ENCODE measurements at places on chromosomes 2 and 18.

DNA sequence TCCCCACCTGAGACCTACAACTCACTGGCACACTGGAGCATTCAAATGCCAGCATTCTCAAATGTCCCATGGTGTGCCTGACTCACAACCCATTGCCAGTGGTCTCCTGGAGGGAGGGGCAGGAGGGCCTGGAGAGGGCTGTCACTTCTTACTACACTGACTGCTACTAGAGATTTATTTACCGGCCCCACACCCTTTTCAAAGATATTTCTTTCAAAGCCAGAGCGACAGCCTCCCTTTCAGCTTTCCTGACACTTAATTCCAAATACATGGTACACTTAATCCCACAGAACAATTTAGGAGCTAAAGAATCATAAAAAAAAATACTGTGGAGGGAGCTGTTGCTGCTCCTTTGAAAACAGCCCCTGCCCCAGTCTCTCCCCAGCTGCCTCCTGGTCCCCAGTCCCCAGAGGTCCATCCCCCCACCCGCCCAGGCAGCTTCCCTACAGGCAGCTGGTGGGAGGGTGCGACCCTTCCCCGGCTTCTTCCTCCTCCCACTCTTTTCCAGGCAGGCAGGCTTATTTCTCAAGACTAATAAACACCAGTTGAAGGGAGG is 129.1 kb upstream of the SMAD2 start:
- DNase-seq = no peak

- no peak for DNase-seq
These were observed 41.0 kb downstream of the KIDINS220 start for GRCh38 chr2:8796315-8796848.

GRCh38 chr18:55539240-55539639 is 48.8 kb downstream of the TCF4 start:
- DNase-seq = no peak

GRCh38 chr2:120951693-120952092 is 216.0 kb downstream of the GLI2 start:
- no peak for DNase-seq

GRCh38 chr2:168459256-168459655 is 3.2 kb downstream of the CERS6 start:
- no peak for DNase-seq

DNA sequence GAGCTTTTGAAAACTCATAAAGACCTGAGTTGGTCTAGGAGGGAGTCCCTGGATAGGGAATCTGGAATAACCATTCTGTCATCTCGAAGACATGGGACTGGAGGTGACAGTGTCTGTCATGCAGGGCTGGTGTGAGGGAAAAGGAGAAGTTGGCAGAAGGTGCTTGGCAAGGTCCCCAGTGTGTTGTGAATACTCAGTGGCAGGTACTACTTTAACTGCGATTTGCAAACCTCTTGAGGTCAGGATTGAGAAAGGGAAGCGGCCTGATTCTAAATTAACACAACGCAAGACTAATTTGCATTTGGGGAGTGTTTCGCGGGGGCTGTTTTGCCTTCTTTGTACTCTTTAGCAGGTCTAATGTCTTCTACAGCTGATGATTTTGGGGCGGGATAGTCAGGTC is 77.0 kb upstream of the TMEM200C start:
- DNase-seq = no peak

DNA sequence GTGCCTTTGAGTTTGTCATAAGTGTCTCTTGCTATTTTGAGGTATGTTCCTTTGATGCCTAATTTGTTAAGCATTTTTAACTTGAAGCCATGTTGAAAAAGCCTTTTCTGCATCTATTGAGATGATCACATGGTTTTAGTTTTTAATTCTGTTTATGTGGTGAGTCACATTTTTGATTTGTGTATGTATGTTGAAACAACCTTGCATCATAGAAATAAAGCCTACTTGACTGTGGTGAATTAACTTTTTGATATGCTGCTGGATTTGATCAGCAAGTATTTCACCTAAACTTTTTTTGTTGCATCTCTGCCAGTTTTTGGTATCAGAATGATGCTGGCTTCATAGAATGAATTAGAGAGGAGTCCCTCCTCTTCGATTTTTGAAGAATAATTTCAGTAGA is 469.7 kb downstream of the CDH2 start:
- no peak for DNase-seq

DNA sequence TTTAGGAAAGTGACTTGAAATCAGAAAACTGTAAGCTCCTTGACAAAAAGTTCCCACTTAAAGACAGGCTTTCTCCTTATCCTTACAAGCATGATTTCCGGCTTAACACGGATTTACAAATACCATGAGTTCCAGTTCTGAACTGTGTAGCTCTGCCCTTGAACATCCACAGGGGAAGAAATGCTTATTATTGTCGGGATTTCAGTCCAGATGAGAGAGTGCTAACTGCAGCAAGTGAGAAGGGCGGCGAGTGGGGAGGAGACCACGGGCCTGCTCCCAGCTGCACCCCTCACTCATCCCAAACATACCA is 73.1 kb downstream of the LRRC30 start:
- no peak for DNase-seq

DNA sequence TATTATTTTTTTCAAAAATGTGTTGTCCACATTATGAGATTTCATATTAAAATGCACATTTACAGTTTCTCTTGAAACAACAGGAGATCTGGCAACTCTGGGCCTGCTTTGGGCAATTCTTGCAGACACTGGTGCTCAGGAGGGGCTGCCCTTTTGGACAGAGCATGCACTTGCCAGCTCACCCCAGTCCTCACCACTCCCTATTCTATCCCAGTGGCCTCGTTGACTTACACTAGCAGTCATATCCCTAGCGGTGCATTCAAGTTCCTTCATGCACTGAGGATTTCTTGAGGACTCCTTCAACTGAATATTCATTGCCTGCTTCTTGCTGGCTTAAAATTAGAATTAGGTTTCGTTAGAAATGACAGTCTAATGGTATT is 87.9 kb upstream of the FHL2 start:
- no peak for DNase-seq

GRCh38 chr2:42721898-42722297 is 42.0 kb downstream of the OXER1 start:
- DNase-seq = no peak

DNA sequence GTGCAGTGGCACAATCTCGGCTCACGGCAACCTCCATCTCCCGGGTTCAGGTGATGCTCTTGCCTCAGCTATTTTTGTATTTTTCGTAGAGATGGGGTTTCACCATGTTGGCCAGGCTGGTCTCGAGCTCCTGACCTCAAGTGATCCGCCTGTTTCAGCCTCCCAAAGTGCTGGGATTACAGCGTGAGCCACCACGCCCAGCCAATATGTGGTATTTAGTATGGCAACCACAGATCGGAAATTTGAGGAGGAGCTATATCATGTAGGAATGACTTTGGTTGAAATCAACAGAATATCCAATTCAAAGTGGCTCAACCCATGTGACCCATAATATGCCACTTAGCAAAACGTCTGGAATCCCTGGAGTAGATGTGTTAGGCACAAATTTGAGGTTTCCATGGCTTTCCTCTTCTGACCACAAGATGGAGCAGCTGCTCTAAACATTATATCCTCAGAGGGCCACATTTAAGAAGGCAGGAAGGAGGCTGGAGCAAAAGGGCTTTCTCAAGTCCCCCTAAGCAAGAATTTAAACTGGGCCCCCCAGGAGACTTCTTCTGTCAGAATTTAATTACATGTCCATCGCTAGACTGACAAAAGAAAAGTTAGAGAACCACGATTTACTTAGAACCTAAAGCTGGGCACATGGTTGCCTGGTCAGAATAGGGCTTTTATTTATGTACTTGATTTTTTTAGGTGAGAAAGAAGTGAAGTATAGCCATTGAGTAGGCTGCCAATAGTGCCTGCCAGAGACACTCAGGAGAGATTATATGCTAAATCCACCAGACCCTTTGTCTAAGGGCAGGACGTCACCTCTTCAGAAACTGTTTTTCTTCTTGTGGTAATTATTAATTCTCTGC is 49.6 kb upstream of the ITSN2 start:
- DNase-seq = no peak

- DNase-seq = no peak
These were observed 110.9 kb upstream of the RMP24 start for GRCh38 chr18:35861367-35862118.
